ENCODE measurements at places on chromosomes 12 and 14.

- no peak for DNase-seq
Observed at GRCh38 chr14:63288853-63289252, 29.9 kb downstream of the GPHB5 start.

DNA sequence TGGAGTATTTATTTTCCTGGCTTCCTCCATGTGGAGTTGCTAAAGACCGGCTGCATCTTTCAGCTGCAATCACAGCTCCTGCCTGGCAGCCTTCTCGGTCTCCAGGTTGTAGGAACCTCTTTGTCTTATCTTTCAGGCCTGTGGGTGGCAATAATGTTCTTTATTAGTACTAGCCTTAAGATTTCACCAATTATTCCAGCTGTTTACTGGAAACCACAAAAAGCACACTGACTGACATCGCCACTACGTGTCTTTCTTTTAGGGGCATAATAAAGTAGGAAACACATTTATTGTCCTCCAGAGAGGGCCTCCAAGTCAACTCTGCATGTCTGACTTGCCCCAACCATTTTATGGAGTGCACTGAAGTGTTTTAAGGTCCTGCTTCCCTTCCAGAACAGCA, 1116.5 kb upstream of the TMEM132C start:
- no peak for DNase-seq

GRCh38 chr12:47507221-47507620, 198.6 kb downstream of the RPAP3 start:
- DNase-seq, result no peak

DNA sequence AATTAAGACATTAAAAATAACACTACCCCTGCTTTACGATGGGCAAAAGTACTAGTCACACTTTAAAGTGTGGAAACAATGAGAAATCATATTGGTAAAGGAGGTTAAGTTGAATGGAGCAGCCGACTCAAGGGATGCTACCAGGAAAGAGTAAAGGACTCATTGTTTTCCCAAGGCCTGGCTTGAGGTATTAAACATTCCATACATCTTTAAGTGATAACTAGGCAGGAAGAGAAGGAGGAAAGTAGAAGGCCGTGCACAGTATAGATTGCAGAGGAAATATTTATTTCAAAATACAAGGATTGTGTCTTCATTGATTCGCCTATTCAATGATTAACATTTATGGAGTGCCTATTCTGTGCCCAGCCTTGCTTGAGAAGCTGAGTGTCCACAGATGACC, 20.6 kb upstream of the YARS2 start:
- no peak for DNase-seq

GRCh38 chr12:69167648-69168165, 71.7 kb upstream of the CPSF6 start:
- no peak for DNase-seq

GRCh38 chr12:110908377-110909152, 11.8 kb downstream of the MYL2 start:
- no peak for DNase-seq

DNA sequence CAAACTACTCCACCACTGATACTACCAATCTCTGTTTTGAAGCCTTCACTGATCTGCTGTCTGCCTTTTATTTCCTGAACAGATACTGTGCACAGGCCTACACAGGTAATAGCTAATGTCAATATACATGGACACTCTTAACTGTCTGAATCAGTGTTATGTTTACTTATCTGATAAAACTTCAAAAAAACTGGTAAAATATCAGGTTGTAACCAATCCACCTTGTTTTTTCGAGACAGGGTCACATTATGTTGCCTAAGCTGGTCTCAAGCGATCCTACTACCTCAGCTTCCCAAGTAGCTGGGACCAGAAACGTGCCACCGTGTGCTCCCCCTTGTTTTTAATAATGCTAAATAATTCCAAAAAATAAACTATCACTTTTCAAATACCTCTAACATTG, 43.5 kb downstream of the HECTD1 start:
- DNase-seq, result no peak

GRCh38 chr12:18483698-18484325, 222.5 kb downstream of the PIK3C2G start:
- DNase-seq, result no peak

DNA sequence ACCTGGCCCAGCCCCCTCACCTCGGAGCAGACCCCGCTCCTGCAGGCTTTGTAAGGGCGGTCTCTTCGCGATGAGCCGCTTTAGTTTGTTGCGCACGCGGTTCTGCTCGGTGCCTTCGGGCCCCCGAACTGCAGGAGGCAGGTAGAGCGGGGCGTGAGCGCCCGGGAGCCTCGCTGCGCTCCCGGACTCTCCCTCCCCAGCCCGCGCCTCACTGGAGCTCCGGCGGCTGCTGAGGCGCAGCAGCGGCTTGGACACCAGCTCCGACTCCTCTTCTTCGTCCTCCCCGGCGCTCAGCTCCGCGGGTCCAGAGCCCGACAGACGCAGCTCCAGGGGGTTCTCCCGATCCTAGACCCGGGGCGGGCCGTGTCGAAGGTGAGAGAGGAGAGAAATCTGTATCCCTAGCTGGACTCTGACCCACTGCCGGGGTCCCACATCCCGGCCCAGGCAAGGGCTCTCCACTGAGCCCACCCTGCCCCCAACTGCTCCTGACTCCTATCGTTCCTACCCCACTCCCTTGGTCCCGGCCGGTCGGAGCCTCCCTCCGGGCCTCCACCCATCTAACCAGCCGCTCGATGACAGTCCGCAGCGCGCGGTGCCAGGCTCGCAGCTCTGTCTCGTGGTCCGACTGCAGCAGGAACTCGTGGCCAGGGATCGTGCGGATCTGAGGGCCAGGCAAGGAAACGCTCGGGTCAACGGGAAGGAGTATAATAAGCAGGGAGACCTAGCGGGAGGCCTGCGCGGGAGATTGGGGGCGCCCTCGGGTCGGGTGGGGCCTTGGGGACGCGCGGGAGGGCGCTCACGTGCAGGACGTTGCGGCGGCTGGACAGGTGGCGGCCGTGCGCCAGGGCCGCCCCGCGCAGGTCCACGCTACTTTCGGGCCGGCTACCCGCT, 4.2 kb downstream of the ARHGAP9 start:
- no peak for DNase-seq

DNA sequence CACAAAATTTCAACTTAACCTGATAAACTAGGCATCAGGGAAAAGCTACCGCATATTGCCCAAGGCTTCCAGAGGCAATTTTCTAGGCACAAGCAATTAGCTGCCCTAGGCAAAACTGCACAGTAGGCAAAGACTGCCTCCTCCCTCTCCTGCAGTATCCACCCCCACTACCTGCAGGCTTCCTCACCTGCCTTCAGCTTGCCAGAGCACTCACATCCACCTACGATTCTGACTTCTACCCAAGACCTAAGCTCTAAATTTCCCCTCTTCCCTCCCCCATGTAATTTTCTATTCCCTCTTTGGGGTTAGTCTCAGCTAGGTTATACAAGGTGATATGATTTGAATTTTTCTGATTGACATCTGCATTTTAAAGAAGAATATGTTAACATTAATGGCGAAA, 21.9 kb upstream of the CCDC196 start:
- DNase-seq, result no peak

- no peak for DNase-seq
Observed at GRCh38 chr12:65998536-65999530, 131.7 kb downstream of the LLPH start.

GRCh38 chr12:120103371-120103770, 13.2 kb downstream of the RAB35 start:
- no peak for DNase-seq

GRCh38 chr14:103313704-103314103, 20.3 kb upstream of the EIF5 start:
- DNase-seq, result no peak

GRCh38 chr14:58918066-58918738, 270.3 kb upstream of the DAAM1 start:
- DNase-seq, result no peak

DNA sequence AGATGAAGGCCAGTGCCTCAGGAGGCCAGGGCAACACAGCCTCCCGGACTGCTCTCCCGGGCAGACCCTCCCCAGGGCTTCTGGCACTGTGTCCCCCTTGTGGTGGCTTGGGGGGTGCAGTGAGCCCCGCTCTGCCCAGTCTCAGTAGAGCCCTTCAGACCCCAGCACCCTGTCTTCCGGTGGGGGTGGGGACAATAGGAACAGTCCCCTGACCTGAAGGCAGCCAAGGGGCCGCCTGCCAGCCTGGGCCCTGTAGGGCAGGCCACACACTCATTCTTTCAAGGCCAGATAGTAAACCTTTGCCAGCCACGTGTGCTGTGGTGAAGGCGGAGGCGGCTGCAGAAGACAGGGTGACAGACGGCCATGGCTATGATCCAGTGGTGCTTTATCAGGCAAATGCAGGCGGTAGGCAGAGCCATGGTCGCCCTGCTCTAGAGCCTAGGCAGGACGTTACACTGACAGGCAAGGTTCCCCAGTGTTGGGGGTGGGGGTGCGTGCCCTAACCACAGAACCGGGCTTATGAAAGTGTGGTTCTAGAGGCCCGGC, 15.0 kb downstream of the ZFYVE21 start:
- DNase-seq, result no peak

- DNase-seq, result peak; percentile 67
Observed at GRCh38 chr12:49866859-49867569, 24.1 kb upstream of the BCDIN3D start.

DNA sequence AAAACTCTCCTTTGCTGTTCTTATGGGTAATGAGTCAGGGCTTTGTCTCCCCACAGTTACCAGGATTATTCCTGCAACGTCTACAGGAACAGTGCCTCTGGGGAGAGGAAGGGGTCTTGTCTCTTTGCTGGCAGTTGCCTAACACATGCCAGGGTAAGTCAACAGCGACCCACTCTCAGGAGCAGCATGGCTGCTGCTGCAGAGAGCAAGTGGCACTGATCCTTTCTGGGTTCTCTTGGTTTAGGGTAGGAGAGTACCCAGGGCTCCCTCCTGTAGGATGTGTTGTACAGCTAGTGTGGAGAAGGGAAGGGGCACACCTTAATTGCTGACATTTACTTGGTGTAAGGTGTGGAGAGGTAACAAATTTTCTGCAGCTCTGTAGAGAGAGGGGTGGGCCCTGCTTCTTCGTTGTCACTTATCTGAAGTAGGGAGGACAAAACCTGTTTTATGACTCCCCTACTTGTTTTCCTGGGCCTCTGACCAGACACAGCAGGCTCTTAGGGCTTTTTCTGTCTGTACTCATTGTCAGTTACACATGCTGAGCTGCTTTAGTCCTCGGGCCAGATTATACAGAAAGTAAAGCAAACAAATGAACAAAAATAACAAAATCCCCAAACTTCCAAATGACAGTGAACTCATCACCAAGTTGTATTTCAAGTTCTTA, 168.2 kb downstream of the ACSS3 start:
- DNase-seq, result no peak

- no peak for DNase-seq
Observed at GRCh38 chr12:79333144-79333543, 357.6 kb downstream of the PAWR start.

GRCh38 chr12:39252628-39253027, 190.3 kb downstream of the KIF21A start:
- DNase-seq, result no peak

- DNase-seq, result no peak
Observed at GRCh38 chr12:1360441-1361210, 233.8 kb downstream of the FBXL14 start.

DNA sequence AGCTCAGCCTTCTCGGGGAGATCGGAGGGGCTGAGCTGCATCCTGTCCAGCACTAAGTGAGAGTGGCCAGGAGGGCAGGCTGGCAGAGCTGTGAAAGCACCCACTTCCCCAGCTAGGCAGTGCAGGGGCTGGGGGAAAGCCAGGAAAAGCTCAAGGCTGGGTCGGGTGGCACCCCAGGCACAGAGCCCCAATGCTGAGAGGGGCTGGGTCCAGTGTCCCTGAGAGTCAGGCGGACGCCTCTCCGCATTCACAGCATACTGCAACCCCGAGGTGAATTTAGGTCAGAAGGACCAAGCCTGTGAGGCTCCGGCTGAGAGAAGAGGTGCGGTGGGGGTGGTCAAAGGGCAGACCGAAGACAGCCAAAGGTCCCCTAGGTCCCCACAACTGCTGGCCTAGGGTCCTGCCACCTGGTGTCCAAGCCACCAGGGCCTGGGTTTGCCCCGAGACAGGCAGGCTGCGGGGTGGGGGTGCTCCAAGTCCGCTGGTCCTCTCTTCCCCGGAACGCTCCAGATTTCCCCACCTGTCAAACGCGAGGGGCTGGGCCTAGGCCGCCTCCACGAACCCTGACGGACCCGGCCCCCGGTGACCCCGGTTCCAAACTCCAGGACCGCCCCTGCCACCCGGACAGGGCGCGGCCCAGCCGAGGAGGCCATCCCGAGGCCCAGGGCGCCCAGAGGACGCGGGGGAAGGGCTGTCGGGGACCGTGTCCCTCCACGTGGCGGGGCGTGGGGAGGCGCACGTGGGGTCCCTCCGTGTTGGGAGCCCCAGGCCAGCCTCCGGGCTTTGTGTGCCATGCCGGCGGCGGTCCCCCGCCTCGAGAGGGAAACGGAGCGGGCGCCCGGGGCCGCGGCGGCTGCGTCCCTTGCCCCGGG, 527 bp downstream of the CAMKK2 start:
- no peak for DNase-seq

DNA sequence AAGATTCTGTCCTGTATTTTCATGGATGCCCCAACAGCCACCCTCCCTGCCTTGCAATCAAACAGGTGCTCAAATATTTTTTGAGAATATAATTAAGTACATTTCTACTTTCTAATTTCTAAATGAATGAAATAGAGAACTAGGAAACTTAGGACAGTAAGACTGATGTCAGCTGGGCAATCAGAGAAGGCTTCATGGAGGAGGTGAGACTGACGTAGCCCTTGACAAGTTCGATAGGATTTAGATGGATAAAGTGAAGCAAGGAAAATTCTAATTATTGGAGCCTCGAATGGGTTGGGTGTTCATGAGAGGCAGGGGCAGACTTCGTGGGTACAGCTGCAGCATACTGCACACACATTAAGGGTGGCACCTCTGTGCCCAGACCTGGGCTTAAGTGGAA, 36.0 kb downstream of the NINJ2 start:
- no peak for DNase-seq

GRCh38 chr14:23512156-23512555, 39.4 kb downstream of the ZFHX2 start:
- DNase-seq, result no peak

Data from stimulated activated CD4-positive, alpha-beta T cell treated with anti-CD3 and anti-CD28 coated beads, TNF-alpha, amount 100 ng/mL, for 1 hour (primary cell).